ENCODE measurements at places on chromosomes 13 and 19.

DNA sequence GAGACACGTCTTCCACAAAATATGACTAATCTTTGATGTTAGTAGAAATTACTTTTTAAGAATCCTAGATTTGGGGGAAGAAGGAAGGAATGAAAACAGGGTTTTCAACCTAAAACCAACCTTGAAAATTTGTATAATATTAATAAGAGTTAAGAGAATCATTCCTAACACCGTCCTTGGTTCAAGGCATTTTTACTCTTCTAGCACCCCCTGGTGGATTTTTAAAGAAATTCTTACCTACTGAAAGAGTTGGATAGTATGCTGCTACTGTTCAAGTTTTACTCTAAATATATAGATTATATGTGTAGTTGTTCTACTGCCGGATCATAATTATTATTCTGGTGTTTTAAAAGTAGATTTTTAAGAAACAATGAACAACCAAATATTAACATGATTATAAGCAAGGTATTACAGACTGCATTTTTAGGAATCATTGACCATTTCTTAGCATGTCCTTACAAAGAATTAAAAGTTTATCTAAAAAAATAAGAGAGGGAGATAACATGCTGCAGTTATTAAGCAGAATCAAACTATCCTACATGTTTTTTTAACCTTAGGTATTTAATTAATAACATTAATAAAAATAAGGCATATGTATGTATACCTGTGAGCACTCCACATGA is 7.4 kb upstream of the SLITRK6 start:
- DNase-seq: no peak

GRCh38 chr13:39599842-39600241 is 3.2 kb downstream of the LHFPL6 start:
- DNase-seq: no peak

- DNase-seq: no peak
Measured at GRCh38 chr13:20869540-20869939, 33.0 kb downstream of the XPO4 start.

DNA sequence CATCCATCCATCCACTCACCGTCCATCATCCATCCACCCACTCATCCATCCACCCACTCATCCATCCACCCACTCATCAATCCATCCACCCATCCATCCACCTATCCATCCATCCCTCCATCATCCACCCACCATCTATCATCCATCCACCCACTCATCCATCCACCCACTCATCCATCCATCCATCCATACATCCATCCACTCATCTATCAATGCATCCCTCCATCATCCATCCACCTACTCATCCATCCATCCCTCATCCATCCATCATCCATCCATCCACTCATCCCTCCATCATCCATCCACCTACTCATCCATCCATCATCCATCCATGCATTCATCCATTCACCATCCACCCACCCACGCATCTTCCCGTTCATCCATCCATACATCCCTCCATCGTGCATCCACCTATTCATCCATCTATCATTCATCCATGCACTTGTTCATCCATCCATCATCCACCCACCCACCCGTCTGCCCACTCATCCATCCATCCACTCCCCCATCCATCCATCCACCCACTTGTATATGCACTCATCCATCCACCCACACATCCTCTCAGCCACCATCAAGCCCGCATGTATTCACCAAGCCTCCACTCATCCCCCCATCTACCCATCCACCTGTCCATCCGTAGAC is 3.6 kb downstream of the STAP2 start:
- DNase-seq: no peak

GRCh38 chr13:21901336-21901735 is 230.5 kb downstream of the FGF9 start:
- DNase-seq: no peak

GRCh38 chr19:40486017-40486416 is 19.2 kb downstream of the SPTBN4 start:
- DNase-seq: no peak

- DNase-seq: no peak
Measured at GRCh38 chr19:17332677-17333581, 1.7 kb downstream of the ANO8 start.

DNA sequence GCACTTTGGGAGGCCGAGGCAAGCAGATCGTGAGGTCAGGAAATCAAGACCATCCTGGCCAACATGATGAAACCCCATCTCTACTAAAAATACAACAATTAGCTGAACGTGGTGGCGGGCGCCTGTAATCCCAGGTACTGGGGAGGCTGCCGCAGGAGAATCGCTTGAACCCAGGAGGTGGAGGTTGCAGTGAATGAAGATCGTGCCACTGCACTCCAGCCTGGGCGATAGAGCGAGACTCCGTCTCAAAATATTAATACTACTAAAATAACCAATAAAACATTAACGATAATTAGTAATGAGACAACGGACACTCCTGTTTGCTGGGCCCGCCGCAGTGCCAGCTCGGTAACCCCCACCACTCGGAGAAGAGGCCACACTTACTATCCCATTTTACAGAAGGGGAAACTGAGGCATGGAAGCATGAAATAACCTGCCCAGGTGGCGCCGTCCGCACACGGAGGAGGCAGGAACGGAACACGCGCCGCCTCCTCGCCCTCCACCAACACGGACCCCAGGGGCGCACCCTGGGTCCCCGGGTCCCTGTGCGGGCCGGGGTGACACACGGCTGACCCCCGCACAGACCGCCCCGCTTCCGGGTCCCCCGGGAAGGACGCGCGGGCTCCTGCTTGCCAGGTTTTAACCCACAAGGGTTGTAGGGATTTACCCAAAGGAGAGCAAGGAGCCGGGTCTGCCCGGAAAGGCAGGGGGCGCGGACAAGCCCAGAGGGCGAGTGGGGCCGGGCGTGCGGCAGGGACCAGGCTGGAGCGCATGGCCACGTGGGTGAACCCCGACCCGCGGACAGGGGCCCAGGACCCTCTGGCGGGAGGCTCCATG is 1.6 kb downstream of the R3HDM4 start:
- no peak for DNase-seq

DNA sequence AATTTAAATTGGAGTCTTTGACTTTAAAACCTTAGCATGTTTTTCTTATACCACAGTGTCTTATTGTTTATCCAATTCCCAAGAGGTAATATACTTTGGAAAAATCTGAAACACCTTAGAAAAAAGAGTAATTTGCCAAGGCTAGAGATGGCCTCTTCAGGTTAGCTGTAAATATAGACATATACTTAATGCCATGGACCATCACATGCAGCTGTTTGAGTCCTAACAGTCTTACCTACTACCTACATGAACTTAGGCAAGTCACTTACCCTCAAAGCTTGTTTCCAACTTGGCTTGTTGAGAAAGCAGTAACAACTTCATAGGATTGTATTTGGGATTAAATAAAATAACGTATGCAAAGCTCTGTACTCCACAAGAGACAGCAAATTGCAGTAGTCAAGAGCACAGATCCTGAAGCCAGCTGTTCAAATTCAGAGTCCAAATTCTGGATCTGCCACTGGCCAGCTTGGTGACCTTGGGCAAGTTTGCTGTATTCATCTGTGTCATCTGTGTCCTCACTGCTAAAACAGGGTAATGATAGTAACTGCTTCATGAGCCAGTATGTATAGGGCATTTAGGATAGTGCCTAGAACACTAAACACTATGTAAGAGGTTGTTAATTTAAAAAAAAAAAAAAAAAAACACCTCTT is 13.2 kb upstream of the SPART start:
- DNase-seq: no peak

DNA sequence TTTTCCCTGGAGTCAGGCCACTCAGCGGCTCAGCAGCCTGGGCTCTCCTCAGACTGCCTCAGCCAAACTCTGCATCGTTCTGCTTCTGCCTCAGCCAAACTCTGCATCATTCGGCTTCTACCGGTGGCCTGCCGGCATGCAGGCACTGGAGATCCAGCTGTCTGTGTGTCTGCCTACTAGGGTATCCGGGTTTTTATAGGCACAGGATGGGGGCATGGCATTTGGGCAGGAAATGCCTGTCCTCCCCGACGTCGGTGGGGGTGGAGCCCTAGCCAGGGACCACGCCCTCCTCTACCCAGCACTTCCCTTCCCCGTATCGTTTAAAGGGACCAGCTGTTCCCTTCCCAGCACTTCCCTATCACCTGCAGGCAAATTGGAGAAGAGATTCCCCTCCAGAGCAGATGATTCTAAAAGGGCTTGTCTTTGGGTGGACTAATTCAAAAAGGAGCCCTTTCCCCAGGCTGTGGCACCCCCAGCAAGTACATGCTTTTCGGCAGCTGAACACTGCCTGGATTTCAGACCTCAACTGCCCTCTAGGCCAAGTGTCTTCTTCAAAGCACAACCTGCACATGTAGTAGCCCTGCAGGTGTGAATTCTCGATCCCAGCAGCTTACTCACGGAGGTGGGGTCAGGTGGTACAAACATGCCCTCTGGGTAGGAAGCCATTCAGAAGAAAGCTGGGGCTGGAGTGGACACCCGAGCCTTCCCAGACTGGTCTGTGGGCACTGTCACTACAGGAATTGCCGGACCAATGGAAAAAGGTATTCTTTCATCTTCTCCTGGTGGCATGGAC is 25.4 kb upstream of the GPR12 start:
- DNase-seq: peak; percentile 1

DNA sequence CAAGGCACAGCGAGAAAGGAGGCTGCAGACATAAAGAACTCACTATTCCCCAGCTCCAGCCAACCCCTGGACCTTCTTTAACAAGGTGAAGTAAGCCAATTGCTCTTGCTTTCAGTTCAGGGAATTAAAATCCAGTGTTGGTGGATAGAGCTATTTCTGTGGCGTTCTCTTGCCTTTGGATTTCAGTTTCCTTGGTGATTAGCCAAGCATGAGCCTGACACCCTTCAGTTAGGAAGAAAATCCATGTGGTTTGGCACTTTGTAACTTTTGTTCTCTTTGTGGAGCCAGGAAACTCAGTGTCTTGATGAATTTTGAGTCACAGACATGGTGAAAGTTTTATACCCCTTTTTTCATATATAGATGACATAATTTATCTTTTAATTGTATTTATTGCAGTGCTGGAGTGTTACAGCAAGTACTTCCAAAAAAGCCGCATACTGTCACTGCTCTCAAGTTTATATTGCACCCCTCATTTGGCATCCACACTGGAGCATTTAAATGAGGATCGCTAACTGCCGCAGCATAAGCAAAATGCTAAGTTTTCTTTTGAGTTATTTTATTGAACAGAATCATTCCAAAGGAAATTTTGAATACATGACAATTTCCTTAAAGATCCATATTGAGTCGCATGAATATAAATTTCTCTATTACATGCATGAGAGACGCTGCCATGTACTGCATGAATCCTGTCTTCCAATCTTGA is 406.8 kb downstream of the MYO16 start:
- no peak for DNase-seq

GRCh38 chr19:41428481-41428859 is 1.3 kb upstream of the B3GNT8 start:
- DNase-seq: no peak

DNA sequence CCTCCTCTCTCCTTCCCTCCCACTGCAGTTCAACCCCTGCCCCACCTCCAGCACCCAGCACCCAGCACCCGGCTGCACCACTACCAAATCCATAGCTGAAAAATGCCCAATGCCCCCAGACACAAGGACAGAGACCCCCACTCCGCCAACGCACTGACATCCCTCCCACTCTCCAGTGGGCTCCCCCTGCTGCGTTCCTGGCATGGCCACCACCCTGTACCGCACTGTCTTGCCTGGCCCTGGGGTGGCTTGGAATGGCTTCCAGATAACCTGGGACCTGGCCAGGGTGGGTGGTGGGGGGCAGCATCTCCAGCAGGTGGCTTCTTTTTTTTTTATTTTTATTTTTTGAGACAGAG is 5.8 kb upstream of the MKNK2 start:
- DNase-seq: no peak

Measured in stimulated activated CD4-positive, alpha-beta T cell treated with anti-CD3 and anti-CD28 coated beads, TNF-alpha, amount 100 ng/mL, for 1 hour (primary cell).